CD4-positive, alpha-beta T cell treated with Interleukin-6 for 4 hours (primary cell): ENCODE measurements at places on chromosomes 11 and 22.

- DNase-seq: no peak
These were observed 680.5 kb upstream of the API5 start for GRCh38 chr11:42631220-42631843.

DNA sequence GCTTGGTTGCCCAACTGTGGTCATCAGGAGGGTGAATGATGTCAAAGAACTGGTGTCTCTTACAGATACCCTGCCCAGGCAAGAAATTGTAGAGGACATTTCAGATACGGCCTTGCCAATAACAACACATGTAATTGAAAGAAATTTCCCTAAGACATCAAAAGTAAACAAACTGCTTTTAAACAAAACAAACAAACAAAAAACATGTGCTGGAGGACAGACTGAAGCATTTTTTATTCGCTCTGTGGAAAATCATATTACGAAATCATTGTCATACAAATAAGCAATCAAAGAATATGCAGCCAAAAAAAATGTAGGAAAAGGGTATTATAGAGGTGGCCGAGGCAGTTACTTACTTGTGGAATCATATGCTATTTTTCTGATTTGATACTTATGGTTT, 52.1 kb upstream of the MYEOV start:
- DNase-seq: no peak

- DNase-seq: no peak
These were observed 607 bp downstream of the MRPL11 start for GRCh38 chr11:66437979-66438503.

- DNase-seq: no peak
These were observed 344.2 kb upstream of the NCAM1 start for GRCh38 chr11:112617098-112617425.

DNA sequence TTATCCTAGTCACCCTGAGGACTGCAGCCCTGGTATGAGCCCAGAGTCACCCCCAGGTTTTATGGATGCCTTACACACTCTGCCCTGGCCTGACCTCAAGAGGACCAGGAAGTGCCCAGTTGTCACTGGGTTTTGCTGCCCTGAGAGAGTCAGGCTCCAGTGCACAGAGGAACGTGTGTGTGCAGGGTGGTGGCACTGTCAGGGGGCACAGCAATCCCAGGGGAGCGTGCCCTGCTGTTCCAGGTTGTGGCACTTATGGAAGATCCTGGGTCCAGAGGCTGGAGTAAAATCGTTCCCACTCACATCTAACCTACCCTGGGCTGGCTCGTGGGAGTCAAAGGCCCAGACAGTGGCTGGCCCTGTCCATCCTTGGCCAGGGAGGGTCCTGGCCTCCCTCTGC, 7.6 kb downstream of the APOBEC3A start:
- DNase-seq: no peak

DNA sequence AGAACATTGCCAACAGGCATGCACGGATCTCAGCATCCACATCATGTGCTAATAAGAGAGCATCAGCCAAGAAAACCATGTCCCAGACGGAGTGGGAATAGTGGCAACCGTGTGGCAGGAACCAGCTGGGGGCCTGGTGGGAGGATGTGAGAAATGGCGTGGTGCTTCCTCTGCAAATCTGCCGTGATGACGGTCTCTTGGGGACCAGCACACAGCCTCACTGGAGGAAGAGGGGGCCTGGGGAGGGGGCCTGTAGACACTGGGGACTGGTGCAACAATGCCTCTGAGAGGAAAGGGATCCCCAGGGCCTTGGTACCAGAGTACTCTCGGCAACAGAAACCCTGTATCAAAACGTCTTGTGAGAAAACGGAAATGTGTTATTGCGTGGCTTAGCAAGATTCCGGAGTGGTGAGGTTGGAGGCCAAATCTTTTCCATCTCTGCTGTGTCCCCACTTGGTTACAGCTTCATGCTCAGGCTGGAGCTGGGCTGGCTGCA, 154.3 kb upstream of the TBCEL start:
- DNase-seq: no peak

GRCh38 chr22:37933711-37934376, 19.6 kb downstream of the C22orf23 start:
- peak; percentile 86 for DNase-seq
